ENCODE measurements at places on chromosomes 5 and 9.

DNA sequence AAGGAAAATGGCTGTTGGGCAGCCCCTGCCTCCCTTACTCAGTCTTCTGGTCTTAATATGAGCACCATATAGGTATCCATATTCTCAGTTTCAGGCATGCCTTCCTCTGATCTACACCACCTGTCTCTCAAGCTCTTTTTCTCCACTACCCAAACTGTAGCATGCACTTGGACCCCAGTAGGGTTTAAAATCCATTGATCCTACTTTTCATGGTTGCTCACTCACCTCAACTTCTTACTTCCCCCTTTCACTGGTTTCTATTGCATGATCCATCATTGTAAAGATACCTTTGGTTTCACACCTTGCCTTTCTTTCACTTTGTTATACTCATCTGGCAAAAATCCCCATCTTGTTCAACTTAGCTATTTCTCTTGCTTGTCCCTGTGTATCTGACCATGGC lies 159.4 kb downstream of the KDM4C start:
- no peak for DNase-seq

GRCh38 chr5:111063709-111064322 lies 7.7 kb upstream of the TSLP start:
- no peak for DNase-seq

GRCh38 chr5:179256328-179257175 lies 88.7 kb downstream of the ADAMTS2 start:
- DNase-seq: no peak

GRCh38 chr9:113484258-113484730 lies 20.8 kb downstream of the RGS3 start:
- no peak for DNase-seq

GRCh38 chr9:17906841-17907778 lies 328.2 kb downstream of the SH3GL2 start:
- no peak for DNase-seq

DNA sequence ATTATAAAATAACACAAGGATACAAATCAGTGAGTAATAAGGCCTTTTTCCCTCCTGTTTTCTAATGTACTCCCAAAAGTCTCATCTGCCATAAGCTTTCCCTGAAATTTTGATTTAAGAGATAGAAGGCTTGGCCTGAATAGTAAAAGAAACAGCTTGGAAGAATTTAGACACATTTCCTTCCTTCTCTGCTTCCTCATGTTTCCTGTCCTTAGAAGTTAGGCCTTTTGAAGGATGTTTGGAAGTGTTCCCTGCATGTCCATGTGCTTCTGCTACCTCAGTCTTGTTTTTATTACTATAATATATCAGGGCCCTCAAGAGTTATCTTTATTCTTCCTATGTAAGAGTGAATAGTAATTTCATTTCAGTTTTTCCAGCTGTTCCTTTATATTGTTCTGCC lies 242.7 kb downstream of the DEPDC1B start:
- DNase-seq: no peak

GRCh38 chr5:56286015-56286884 lies 53.1 kb upstream of the ANKRD55 start:
- no peak for DNase-seq

DNA sequence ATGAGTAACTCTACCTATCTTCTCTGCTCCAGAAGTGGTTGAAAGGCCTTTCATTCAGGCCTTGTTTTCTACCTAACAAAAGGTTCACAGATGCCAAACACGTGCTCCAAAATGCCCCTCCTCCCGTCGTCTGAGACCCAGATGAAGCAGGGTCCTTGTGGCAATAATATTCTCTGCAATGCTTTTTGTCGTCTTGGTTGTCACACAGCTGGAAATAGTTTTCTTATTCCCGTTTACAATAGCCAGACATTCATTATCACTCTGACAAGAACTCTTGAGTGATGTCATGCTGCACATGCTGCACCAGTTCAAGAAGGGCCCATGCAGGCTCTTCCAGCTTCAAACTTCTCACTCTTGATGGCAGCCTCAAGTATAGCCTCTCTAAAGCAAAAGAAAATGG lies 7.8 kb downstream of the LPAR1 start:
- no peak for DNase-seq

GRCh38 chr5:174412374-174412773 lies 312.0 kb upstream of the MSX2 start:
- DNase-seq: no peak

DNA sequence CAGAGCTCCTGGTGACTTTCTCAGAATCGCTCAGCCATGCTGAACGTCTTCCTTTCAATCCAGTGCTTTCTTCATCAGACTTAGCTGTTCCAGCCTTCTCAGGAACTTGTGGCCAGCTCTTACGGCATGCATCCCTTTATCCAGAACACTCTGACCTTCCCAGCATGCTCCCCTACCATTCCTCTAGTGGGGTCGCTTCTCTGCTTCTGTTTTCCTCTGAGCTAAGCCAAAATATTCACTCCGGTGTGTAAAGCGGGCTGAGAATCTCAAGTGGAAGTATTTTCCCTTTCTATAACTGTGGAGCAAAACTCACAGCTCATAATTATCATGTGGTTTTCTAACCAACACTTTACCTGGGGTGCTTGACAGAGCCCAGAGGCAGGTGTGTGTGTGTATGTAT lies 6.2 kb downstream of the DCANP1 start:
- DNase-seq: no peak

DNA sequence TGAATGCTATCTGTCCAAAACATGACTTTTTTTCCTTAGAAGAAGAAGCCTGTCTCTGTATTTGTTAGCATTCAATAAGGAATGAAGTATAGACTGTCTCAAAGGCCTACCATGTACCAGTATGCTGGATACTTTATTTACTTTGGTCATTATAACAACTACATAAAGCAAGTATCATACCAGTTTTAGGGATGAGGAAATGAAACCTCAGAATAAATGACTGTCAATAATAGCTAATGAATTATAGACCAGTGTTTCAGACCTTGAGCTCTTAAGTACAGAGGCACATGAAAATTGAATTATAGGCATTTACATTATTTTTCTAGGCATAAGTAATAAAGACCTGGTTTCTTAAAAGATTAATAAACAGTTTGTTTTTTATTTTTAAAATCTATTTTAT lies 166.4 kb upstream of the TLX3 start:
- no peak for DNase-seq

GRCh38 chr9:93422977-93423616 lies 28.4 kb upstream of the FAM120A start:
- no peak for DNase-seq

- no peak for DNase-seq
These were observed 12.3 kb downstream of the GAPT start for GRCh38 chr5:58503390-58504046.

DNA sequence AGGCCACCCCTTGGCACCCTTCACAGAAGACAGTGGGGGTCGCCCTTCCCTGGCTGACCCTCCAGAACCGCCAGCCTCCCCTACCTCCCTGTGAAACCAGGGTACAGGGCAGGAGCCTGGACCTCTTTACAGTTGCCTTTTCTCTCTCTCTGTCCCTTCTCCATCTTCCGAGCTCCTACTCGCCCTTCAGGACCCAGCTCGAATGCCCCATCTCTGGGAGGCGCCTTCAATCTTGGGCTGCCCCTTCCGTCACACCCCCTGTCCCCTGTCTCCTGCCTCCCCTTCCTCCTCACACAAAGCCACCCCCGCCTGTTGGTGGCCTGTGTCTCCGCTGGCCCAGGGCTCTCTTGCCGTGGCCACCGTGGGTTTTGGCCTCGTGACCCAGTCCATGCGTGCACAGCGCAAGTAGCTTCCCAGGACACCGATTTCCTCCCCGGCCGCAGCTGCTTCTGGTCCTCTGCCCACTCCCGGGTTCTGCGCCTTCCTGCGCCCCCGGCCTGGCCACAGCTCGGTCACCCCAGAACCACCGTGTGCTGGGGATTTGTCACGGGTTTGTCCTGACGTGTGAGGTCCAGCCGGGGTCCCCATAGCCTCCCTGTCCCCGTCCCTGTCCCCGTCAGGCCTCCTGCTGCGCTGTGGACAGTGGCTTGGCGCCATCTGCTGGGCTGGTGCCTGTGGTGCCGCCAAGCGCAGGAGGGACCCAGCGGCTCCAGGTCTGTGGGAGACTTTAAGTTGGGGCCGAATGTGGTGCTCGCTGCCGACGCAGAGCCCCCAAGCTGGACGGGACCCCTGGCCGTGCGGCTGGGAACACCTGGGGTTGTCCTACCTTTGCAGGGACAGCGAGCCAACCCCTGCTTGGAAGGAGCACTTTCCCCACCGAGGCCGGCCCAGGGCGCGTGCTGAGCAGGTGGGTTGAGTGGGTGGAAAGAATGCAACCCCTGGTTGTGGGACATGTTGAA lies 4.0 kb upstream of the TMEM250 start:
- DNase-seq: peak; percentile 64

DNA sequence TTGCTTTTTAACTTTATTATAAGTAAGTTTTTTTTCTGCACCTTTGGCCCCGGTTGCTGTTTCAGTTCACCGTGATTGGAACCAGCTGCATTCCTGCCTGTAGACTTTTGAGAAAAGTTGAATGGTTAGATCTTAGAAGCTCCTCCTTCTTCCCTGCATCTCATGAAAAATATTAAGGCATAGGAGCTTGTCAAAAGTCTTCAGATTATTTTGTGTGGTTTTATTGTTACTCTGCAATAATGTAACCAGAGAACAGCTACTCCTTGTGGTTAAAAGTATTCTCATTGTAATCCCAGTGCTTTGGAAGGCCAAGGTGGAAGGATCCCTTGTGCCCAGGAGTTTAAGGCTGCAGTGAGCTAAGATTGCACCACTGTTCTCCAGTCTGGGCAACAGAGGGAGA lies 3.3 kb upstream of the SLC2A8 start:
- DNase-seq: no peak

DNA sequence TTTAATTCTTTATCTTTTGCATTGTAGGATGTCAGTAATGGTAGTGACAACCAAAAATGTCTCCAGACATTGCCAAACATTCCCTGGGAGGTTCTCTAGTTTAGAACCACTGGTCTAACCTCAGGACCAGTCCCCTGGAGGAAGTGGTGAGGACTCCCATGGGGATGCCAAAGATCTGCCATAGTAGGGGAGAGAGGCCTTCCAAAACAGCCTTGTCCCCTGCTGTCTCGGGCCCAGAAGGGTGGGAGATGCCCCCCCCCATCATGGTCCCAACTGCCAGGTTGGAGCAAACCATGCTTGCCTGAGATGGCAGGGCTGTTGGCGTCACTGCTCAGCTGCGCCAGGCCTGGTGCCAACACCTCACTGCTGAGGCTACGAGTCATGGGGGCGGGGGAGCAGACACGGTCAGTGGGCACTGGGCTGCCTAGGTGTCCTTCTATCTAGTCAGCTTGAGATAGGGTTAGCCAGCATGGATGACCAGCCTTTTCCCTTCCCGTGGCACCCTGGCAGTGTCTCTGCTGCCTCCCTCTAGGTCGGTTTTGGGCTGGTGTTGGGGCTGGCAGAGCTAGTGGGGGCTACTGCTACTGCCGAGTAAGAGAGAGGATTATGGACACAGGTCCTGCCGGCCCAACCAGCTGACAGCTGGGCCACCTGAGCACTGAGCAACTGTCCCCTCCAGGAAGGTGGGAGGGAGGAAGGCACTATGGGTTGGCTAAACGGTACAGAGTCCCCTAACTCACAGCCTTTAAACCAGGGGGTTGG lies 8.3 kb upstream of the CXXC5 start:
- no peak for DNase-seq

DNA sequence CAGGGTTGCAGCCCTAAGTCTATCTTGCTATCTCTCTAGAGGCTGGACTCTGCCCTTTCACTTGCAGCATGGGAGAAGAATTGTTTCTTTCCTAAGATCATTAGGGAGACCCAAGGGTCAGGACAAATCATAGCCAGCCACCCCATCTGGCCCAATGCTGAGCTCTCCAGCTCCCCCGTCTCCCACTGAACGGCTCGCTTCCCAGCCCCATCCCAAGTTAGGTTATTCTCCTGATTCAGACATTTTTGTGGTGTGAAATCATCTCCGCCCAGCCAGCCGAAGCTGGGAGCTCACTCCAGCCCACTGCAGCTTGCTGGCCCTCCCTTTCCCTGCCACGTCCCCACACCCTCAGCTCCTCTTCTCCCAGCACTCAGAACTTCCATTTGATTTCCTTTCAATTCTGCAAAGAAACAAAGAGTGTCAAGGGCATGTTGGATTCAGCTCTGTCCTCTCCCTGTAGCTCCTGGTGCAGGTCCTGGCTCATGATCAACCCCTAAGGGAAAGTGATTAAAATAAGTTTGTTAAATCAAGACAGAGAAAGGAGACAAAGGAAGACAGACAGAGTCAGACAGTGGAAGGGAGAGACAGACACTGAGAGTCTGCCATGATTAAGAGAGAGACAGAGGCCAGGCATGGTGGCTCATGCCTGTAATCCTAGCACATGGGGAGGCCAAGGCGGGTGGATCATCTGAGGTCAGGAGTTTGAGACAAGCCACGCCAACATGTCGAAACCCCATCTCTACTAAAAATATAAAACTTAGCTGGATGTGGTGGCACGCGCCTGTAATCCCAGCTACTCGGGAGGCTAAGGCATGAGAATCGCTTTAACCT lies 12.6 kb upstream of the SPARC start:
- no peak for DNase-seq

DNA sequence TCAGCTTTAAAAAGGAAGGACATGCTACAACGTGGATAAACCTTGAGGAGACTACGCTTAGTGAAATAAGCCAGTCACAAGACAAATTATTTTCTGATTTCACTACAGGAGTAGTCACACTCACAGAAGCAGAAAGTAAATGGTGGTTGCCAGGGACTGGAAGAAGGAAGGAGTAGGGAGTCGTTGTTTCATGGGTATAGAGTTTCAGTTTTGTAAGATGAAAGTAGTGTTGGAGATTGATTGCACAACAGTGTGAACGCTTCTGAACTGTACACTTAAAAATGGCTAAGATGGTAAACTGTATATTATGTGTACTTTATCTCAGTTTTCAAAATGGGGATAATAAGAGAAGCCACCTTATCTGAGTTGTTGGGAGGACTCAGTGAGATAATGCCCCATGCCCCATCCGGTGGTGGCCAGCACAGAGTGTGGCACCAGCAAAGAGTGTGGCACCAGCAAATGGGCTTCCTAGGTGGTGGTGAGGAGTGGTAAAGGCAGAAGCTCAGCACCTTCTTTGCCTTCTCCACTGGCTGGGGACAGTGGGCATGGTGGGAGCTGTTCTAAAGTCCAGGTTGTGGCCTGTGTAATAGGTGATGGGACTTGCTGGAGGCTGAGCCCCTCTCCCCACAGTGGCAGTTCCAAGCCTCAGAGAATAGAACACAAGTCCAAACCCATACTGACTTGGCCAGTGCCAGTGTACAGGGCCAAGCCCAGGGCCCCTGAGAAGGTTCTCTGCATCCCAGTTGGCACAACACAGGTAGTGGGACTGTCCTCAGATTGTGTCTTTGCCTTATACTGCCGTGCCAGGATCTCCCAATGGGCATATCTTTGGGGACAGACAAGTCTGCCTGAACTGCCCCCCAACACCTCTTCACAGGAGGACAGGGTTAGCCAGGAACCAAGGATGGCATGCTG lies 4.4 kb downstream of the SLC22A4 start:
- no peak for DNase-seq

DNA sequence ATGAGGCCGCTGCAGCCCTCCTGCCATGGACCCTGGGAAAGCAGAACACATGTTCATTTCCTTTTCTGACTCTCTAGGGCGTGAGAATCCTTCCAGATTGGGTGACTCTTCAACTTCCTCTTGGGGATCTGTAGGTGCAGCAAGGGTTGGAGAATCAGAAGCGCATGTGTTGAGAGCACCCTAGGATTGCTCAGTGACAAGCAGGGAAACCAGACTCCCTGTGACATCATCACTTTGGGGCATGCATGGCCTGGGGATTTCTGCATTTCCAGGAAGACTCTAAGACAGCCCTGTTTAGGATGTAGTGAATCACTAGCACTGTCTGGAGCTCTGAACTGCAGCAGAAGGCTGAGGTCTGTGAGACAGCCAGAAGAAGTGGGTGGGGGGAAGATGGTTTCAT lies 15.1 kb upstream of the LCP2 start:
- peak; percentile 39 for DNase-seq
